ENCODE measurements at places on chromosomes 11 and 22. TPM values are rescaled to one million over a fixed set of nuclear protein-coding genes. Genes with fewer than 3 reads are reported as not detected.

BACE1-AS gene
- total RNA-seq, result 2.8 TPM

ADORA2A gene
- 0.77 TPM for total RNA-seq

LINC01488 gene
- total RNA-seq, result not detected

CNIH2 gene
- total RNA-seq, result 0.17 TPM

APOL3 gene
- 32.4 TPM for total RNA-seq

CHRM1 gene
- not detected for total RNA-seq

RELA gene
- total RNA-seq, result 13.9 TPM

OR8D4 gene
- not detected for total RNA-seq

TMEM121B gene
- under 0.01 TPM for total RNA-seq

DDX25 gene
- total RNA-seq, result not detected

OR8B8 gene
- not detected for total RNA-seq

SOX6 gene
- 1.8 TPM for total RNA-seq

SCUBE1 gene
- total RNA-seq, result 0.51 TPM

DTX4 gene
- total RNA-seq, result 3.1 TPM

GRK3 gene
- 1.3 TPM for total RNA-seq
